Amygdala (tissue), 56 donors: ENCODE measurements at places on chromosomes 2 and 18.

DNA sequence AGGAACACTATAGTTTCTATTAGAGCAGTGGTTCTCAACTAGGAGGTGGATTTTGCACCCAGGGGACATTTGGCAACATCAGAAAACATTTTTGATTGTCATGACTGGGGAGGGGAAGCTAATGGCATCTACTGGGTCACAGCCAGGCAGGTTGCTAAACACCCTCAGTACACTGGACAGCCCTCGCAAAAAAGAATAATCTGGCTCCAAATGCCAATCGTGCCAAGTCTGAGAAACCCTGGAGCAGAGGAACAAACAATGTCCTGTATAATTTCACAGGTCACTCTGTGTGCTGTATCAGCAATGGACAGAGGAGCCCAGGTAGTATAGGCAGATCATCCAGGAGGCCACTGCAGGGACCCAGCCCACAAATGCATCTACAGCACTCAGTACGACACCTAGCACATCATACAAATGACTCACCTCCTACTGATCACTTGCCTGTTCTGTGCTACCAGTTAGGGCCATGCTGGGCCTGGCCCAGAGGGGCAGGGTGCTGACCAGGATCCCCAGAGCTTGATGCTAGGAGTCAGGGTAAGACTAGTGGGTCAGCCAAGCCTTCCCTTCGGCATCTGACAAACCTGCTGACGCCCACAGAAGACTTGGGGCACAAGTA, 37.6 kb downstream of the SFXN5 start:
- DNase-seq: no peak

DNA sequence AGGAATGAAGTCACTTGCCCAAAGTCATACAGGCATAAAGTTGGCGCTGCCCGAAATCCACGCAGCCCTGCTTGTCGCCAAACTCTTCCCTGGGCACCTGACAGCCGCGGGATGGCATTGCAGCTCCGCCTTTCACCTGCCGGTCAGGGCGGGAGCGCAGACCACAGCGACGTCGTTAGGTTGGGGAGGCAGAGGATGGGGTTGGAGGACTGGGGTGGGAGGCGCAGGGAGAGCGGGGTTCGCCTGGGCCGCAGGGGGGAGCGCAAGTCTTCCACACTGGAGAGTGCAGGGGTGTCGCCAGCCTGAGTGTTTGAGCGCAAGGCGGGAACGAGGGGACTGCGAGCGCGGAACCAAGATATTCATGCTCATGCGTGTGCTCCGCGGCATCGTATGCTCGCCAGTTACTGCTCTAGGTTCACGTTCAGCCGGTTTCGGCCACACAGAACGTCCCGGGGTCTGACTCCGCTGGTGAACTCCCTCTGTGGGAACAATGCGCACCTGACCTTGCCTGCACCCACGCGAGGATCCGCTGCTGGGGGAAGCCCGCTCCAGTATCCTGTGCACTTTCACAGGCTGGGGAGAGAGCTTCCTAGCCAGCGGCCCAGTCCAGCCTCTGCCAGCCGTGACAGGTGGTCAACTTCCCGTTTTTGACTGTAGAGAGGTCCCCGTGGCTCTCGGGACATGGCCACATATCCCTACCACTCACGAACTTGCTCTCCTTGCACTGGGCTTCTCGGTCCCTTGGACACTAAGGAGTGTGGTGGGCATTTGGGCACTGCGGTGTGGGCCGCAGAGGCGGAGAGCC, 767 bp upstream of the NPPC start:
- peak; percentile 30 for DNase-seq

DNA sequence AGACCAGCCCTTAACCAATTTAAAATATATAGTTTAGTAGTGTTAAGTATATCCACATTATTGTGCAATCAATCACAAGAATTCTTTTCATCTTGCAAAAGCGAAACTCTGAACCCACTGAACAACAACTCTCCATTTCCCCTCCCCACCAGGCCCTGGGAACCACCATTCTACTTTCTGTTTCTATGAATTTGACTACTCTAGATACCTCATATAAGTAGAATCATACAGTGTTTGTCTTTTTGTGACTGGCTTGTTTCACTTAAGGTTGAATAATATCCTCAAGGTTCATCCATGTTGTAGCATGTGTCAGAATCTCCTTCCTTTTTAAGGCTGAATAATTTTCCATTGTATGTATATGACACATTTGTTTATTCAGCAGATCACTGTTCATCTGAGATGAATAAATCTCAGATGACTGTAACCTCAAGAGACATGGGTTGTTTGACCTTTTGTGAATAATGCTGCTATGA, 8.1 kb upstream of the SOS1 start:
- no peak for DNase-seq

GRCh38 chr18:55343396-55344073, 244.5 kb downstream of the TCF4 start:
- no peak for DNase-seq

DNA sequence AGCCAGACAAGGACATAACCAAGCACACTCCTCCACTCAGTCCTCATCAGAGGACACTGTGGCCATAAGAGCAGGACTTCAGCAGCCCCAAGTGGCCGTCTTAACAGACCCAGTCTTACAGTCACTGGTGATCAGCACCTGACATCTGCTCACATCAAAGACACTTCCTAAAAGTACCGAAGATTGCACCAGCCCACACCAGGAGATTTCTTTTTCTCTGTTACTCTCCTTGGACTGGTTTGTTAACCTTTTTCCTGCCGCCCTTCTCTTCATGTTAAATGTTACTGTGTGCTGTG, 44.1 kb downstream of the MRPS5 start:
- DNase-seq: no peak

- no peak for DNase-seq
These were observed 28.6 kb downstream of the SNTG2 start for GRCh38 chr2:979069-979928.

GRCh38 chr18:58590254-58590653, 38.6 kb downstream of the ALPK2 start:
- no peak for DNase-seq

DNA sequence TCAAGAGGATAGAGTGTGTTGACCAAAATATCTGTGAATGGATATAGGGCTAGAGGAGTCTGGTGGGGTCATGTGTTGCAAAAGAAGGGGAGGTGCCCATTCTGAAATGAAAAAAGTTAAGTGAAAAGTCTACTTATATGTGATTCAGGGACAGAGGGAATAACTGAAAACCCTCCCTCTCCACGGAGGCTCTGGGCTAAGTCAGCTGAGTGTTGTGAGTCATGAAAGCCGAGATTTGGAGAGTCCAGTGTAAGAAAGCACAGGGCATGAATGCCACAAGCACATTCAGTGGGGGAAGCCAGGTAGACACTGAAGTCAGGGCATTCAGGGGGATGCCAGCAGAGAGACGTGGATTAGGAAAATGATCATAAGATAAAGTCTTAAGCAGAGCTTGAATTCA, 871.9 kb downstream of the TSN start:
- no peak for DNase-seq

DNA sequence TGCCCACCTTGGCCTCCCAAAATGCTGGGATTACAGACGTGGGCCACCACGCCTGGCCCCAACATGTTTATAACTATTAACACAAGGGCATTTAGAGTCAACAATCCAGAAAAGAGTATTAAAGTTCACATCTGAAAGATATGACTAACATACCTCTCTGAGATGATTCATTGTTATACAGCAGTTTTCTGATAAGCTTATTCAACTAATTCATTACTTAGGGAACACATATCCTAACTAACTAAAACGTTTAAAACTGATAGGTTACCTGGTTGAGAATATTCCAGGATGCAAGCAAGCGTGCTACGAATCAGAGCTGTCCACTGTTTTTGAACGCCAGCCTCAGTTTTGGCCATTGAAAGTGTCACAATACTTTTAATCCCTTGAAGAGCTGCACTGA, 34.0 kb upstream of the STRN start:
- no peak for DNase-seq

- DNase-seq: peak; percentile 79
These were observed 2.1 kb downstream of the ARID5A start for GRCh38 chr2:96538487-96539214.

DNA sequence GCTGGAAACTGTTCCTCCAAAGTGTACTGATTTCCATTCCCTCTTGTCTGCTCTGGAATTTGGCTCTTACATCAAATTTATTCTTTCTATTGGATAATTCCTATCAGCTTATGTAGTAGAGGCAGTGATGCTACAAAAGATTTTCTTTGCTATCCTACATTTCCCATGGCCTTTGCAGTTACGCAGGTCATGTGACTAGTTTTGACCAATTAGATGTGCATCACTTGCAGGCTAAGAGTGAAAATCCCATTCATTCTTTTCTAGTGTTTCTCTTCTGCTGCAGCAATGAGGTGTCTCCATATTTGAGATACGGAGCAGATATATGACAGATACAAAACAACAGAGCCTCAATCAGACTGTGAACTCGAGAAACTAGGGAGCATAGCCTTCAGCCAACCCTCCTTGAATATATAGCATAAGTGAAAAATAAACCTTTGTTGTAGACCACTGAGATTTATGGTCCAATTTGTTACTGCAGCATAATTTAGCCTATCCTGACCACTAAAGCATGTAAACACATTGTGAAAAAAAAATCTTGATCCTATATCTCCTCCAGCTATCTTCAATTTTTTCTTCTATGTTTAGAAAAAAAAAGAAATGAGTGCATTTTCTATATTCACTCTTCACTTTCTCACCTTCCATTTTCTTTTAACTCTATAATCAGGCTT, 102.0 kb downstream of the HNMT start:
- DNase-seq: no peak

DNA sequence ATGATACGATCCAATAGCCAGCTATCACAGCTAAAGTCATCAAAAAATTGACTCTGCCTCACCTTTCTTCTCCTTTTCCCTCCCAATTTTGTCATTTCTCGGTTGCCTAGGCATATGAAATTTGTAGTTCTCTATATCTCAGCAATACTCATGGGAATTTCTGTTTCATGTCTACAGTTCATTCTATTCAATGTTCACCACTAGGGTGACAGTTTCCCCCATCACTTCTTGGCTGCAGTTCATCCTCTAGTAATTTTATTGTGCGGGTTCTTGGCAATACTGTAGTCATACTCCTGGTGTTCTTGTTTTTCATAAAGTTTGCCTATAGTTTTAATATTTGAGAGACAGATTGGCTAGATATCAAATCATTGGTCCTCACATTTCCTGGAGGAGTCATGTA, 872.2 kb upstream of the ID2 start:
- no peak for DNase-seq

GRCh38 chr2:64873472-64873924, 115.7 kb upstream of the SLC1A4 start:
- peak; percentile 51 for DNase-seq

- DNase-seq: no peak
These were observed 598 bp upstream of the WBP1 start for GRCh38 chr2:74457549-74458131.

- no peak for DNase-seq
These were observed 18.8 kb downstream of the TUBB6 start for GRCh38 chr18:12326711-12327460.

DNA sequence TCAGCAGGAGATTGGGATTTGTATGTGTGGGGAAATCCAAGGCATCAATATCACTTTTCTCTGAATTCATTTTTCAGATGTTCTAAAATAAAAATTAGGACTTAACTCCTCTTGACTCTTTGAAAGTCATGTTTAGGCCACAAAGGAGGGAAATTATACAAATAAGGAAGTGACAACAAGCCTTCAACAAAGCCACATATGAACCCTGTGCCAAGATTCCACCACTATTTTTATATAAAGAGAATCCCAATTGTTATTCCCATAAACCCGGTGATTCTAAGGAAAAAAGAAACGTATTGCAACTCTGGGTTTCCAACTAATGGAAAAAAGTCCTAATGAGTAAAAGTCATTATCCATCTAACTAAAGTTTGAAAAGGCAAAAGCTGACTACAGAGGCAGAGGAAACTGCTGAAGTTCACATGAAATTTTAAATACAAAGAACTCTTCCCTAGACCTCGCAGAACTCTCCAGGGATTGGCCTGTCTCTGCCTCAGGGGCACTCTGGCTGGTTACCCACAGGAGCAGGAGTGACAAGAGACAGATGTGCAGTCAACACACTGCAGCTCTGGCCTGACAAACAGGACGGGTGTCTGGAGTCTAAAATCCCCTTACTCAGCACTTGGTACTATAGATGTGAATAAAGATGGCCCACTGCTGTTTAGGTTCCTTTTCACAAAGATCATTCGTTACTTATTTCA, 11.5 kb downstream of the NPC1 start:
- DNase-seq: no peak

DNA sequence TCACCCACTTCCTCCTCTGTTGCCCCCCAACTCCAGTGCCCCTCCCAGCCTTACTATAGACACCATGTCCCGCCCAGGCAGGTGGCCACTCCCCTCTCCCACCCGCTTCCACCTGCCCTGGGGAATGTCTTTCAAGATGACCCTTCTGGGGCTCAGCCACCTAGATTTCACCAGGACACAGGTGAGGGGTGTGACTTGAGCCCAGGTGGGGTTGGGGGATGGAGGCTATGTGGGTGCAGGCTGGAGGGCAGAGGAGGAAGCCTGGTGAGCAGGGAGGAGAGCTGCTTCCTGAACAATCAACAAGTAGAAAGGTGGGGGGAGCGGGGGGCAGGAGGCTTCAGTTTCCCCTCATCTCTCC, 8.7 kb downstream of the ADRA2B start:
- DNase-seq: no peak

DNA sequence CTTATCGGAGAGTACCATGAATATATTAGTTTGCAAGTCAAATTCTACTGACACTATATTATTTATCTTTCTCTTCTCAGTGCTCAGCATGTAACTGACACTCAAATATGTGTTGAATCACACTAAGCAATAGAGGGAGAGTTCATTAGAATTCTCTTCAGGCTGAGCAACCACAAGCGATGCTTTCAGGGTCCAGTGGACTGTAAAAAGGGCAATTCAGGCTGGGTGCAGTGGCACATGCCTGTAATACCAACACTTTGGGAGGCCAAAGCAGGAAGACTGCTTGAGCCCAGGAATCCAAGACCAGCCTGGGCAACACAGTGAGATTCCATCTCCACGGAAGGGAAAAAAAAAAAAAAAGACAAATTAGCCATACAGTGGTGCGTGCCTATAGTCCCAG, 16.3 kb downstream of the PDE6D start:
- peak; percentile 56 for DNase-seq

- DNase-seq: no peak
These were observed 194.0 kb upstream of the RBMS1 start for GRCh38 chr2:160687629-160688028.

GRCh38 chr2:125746321-125747164, 909.4 kb upstream of the GYPC start:
- DNase-seq: no peak

DNA sequence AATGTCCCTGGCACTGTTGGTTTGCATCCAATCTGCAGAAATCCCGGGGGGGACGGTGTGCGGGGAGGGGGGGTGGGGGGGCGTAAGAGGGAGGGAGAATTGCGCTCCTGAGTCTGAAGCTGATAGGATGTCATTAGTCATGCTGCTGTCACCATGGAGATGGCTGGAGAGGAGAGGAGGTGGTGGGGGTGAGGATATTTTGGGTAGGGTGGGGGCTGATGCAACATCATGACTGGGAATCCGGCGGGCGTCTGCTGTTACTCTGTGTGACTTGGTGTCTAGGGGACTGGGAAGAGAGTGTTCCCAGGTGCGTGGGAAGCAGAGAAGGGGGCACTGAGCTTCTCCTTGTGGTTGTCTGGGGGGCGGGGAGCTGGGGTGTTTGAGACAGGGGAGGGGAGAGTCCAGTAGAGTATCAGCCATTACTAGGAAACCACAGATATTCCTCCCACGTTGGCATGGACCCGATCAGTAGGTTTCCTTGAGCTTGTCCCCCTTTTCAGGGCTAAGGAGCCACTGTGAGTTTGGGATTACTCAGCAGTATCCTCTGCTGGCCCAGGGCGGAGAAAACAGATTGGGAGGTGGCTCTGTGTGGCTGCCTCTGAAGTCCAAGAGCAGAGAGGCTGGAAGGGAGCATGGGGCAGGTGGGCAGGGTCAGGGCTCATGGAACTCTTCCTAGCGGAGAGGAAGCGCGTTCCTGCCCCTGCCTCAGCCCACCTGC, 18.9 kb downstream of the TET3 start:
- DNase-seq: no peak
